Uterus (tissue), 4 donors: ENCODE measurements at places on chromosomes 5 and 9. TPM values are rescaled to one million over a fixed set of nuclear protein-coding genes. Genes with fewer than 3 reads are reported as not detected.
A peak's percentile ranks its signal among the peaks of the same experiment; 100 is the strongest.

DNA sequence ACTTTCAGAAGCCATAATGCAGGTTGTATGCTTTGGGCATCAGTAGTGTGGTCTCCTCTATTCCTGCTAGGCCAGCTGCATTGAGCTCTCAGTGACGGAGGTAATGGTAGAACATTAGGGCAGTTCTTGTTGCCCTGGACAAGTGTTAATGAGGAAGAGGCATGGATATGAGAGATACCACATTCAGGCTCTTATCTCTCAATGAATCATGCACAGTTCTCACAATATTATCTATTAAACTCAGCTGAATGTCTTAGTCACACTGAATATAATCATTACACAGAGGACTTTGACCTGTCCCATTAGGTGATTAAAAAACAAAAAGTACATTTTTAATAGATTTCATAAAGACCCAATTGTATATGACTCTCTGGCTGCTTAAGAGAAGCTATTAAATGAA is 76.6 kb upstream of the SSBP2 start:
- no peak for DNase-seq
- H3K4me3 ChIP-seq: no peak overlapping the region
- H3K27me3 ChIP-seq: no peaks in the 10 kb centered on the region

GRCh38 chr9:93900971-93901861 is 53.9 kb downstream of the BARX1 start:
- H3K4me3 ChIP-seq: no peak overlapping the region
- H3K27ac ChIP-seq: no peak overlapping the region
- no peaks in the 10 kb centered on the region for H3K36me3 ChIP-seq
- H3K4me1 ChIP-seq: no peaks in the 10 kb centered on the region
- no peaks in the 10 kb centered on the region for H3K27me3 ChIP-seq
- DNase-seq: peak; percentile 3

DNA sequence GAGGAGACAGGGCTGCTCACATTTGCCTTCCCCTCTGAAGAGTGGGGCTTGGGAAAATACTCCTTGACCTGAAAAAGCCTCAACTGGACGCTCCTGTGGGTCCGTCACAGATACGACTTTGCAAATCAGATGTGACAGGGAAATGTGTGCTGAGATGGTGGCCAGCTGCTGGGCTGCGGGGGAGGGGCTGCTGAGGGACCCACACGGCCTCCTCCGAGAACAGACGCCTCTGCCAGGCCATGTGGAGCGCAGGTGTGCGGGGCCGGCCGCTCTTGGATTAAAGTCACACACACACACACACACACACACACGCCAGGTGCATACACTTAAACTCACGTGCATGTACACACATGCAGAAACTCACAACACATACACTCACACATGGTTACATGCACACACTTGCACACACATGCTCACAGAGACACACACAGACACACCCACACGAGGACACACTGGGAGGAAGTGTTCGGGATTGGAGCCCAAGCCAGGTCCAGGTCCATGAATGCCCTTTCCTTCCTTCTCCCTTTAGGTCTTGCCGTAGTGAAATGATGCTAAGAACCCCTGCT is 167.4 kb downstream of the GAPVD1 start:
- H3K36me3 ChIP-seq: no peaks in the 10 kb centered on the region
- no peak overlapping the region for H3K4me3 ChIP-seq
- no peaks in the 10 kb centered on the region for H3K4me1 ChIP-seq

DNA sequence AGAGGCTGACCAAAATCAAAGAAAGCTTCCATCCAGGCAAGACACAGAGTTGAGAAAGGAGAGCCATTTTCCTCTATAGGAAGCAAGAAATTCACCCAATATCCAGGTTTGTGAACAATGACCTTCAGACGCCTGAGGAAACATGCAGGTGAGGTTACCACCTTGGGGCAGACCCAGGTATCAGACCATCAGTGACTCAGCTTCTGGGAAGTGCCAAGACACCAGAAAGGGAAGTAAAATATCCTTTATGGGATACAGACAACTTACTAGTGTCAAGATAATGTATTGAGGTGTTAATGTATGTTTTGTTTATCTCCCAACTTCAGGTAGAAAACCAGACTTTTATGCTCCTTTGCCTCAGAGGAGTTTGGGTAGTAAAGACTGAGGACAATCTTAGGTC is 2.2 kb upstream of the DTWD2 start:
- H3K4me3 ChIP-seq: no peak overlapping the region
- H3K36me3 ChIP-seq: no peaks in the 10 kb centered on the region
- no peaks in the 10 kb centered on the region for H3K4me1 ChIP-seq
- H3K27ac ChIP-seq: no peak overlapping the region
- H3K27me3 ChIP-seq: no peaks in the 10 kb centered on the region

- H3K4me1 ChIP-seq: no peaks in the 10 kb centered on the region
- H3K27ac ChIP-seq: no peak overlapping the region
- H3K36me3 ChIP-seq: no peaks in the 10 kb centered on the region
- H3K4me3 ChIP-seq: no peak overlapping the region
- H3K27me3 ChIP-seq: no peaks in the 10 kb centered on the region
- DNase-seq: no peak
Measured at GRCh38 chr5:143033535-143034250, 263.5 kb downstream of the ARHGAP26 start.

DNA sequence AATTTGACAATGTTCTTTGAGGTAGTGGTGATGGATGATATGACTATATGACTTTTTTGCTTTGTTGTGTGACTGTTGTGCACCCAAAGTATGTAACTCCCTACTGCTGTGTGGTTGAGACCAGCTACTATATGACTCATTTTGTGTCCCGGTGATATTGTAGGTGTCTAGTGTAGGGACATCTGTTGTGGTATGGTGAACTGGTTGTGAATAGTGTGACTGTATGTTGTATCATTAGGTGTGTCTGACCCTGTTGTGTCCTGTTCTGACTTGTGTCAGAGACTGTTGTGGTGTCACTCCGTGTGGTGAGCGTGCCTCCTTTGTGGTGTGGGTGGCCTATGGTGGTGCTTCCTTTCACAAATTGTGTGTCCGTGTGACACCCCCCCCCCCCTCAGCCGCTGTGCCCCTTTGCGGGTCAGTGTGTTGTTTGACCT is 11.2 kb upstream of the CXXC5 start:
- no peaks in the 10 kb centered on the region for H3K27me3 ChIP-seq
- H3K4me1 ChIP-seq: no peaks in the 10 kb centered on the region
- DNase-seq: no peak
- H3K27ac ChIP-seq: peak overlapping the region; percentile 82

DNA sequence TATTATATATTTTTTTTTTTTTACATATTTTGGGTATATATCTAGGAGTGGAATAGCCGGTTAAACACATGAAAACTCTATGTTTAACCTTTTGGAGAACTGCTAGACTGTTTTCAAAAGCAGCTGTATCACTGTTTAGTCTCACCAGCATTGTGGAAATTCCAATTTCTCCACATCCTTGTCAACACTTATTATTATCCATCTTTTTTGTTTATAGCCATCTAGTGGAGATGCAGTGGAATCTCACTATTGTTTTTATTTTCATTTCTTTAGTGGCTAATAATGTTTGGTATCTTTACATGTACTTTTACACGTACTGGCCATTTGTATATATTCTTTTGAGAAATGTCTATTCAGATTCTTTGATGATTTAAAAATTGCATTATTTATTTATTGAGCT is 22.7 kb upstream of the CCDC180 start:
- no peaks in the 10 kb centered on the region for H3K4me1 ChIP-seq
- no peak overlapping the region for H3K4me3 ChIP-seq
- H3K36me3 ChIP-seq: no peaks in the 10 kb centered on the region
- no peaks in the 10 kb centered on the region for H3K27me3 ChIP-seq
- H3K27ac ChIP-seq: no peak overlapping the region

GRCh38 chr5:21823076-21823574 is 1030.0 kb downstream of the CDH12 start:
- H3K4me1 ChIP-seq: no peaks in the 10 kb centered on the region
- H3K27me3 ChIP-seq: no peaks in the 10 kb centered on the region
- no peak for DNase-seq
- no peak overlapping the region for H3K27ac ChIP-seq
- no peak overlapping the region for H3K4me3 ChIP-seq

- H3K27ac ChIP-seq: no peak overlapping the region
- no peaks in the 10 kb centered on the region for H3K27me3 ChIP-seq
Measured at GRCh38 chr5:180636403-180637075, 12.9 kb downstream of the FLT4 start.

GRCh38 chr5:132099076-132099748 is 25.6 kb downstream of the CSF2 start:
- DNase-seq: no peak
- H3K4me3 ChIP-seq: no peak overlapping the region
- H3K27me3 ChIP-seq: no peaks in the 10 kb centered on the region
- H3K4me1 ChIP-seq: no peaks in the 10 kb centered on the region
- no peak overlapping the region for H3K27ac ChIP-seq

DNA sequence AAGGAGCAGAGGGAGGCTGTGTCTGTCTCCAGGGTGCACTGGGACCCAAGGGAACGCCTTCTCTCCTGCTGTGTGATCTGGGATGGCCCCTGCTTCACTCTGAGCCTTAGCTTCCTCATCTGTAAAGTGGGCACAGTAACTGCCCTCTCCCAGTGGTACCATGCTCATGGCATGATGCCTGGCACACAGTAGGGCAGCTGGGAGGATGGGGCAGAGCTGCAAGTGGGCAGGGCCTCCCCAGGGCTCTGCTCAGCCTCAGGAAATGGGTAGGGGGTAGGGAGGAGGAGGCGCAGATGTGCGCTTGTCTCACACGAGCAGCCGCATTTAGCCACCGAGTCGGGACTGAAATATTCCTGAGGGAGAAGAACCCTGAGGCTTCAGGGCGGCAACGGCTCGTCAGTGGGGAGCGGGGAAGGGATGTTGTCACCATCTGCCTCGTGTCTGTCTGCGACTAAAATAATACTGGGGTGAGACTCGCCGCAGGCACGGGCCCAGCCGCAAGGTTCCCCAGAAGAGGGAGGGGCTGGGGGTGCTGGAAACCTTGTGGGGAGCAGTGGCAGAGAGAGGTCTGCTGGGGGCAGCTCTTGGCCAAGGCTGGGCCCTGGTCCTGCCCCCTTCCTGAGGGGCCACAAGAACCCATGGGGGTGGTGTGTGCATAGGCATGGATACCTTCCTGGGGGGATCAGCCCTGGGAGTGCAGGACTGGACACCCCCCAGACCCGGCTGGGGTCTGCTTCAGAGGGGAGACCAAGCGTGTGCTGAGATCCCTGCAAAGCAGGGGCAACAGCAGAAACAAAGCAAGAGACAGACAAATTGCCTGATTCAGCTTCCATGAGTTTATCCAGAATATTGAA is 55.2 kb upstream of the PSD2 start:
- no peaks in the 10 kb centered on the region for H3K27me3 ChIP-seq
- DNase-seq: no peak
- no peaks in the 10 kb centered on the region for H3K4me1 ChIP-seq
- H3K27ac ChIP-seq: no peak overlapping the region
- H3K4me3 ChIP-seq: no peak overlapping the region
- no peaks in the 10 kb centered on the region for H3K36me3 ChIP-seq

GRCh38 chr9:112032009-112032408 is 135.4 kb downstream of the UGCG start:
- H3K27me3 ChIP-seq: no peaks in the 10 kb centered on the region
- no peak overlapping the region for H3K27ac ChIP-seq
- H3K36me3 ChIP-seq: no peaks in the 10 kb centered on the region
- no peaks in the 10 kb centered on the region for H3K4me1 ChIP-seq
- H3K4me3 ChIP-seq: no peak overlapping the region
- DNase-seq: no peak

DNA sequence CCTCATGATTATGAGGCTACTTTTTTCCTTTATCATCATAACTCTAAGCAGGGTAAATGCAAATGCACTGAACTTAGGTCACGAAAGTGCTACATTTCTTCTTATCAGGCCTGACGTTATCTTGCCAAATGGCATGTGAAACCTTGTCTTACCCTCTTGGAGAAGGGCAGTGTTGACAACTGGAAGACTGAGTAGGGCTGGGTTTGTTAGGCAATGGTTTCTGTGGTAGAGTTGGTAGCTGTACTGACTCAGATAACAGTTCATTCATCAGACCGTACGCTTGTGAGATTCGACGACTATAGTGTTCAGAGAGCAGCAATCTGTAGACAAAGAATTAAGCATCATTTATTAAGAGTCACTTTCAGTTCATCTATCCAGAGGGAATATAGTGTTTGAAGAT is 127.7 kb downstream of the CPLANE1 start:
- no peaks in the 10 kb centered on the region for H3K27me3 ChIP-seq
- H3K4me3 ChIP-seq: no peak overlapping the region
- H3K36me3 ChIP-seq: no peaks in the 10 kb centered on the region
- DNase-seq: no peak
- no peak overlapping the region for H3K27ac ChIP-seq

GRCh38 chr5:157657516-157657915 is 5.3 kb upstream of the SOX30 start:
- no peak overlapping the region for H3K4me3 ChIP-seq
- no peaks in the 10 kb centered on the region for H3K36me3 ChIP-seq
- H3K27ac ChIP-seq: no peak overlapping the region
- H3K4me1 ChIP-seq: no peaks in the 10 kb centered on the region

GRCh38 chr5:146794326-146795029 is 84.1 kb downstream of the PPP2R2B start:
- DNase-seq: no peak
- H3K27ac ChIP-seq: no peak overlapping the region
- no peaks in the 10 kb centered on the region for H3K27me3 ChIP-seq

GRCh38 chr5:94891972-94892371 is 273.5 kb downstream of the SLF1 start:
- no peaks in the 10 kb centered on the region for H3K4me1 ChIP-seq
- H3K27me3 ChIP-seq: no peaks in the 10 kb centered on the region
- no peak overlapping the region for H3K27ac ChIP-seq
- H3K36me3 ChIP-seq: no peaks in the 10 kb centered on the region
- no peak for DNase-seq
- no peak overlapping the region for H3K4me3 ChIP-seq

- H3K4me1 ChIP-seq: no peaks in the 10 kb centered on the region
- H3K27me3 ChIP-seq: no peaks in the 10 kb centered on the region
- no peak overlapping the region for H3K27ac ChIP-seq
- H3K36me3 ChIP-seq: no peaks in the 10 kb centered on the region
- DNase-seq: no peak
Measured at GRCh38 chr5:130397132-130397531, 492.9 kb downstream of the CHSY3 start.

DNA sequence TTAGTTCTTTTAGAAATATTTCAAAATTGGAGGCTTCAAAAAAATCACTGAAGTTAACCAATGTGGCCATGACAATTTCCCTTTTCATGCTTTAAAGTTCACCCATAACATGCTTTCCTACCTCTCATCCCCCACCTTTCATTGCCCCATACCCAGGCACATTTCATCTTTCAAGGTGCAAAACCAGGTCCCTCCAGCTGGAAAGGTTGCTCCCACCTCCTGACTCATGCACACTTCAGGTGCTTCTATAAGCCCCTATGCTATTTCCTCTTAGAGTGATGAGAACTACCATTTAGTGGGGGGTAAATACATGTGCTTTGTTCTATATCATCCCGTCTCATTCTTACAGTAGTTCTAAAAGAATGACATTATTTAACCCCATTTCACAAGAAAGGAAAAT is 15.4 kb downstream of the FYB1 start:
- no peak overlapping the region for H3K27ac ChIP-seq
- no peaks in the 10 kb centered on the region for H3K4me1 ChIP-seq
- H3K27me3 ChIP-seq: no peaks in the 10 kb centered on the region

GRCh38 chr5:139650689-139651042 is 2.5 kb downstream of the CXXC5 start:
- DNase-seq: no peak
- H3K27ac ChIP-seq: peak overlapping the region; percentile 65
- no peaks in the 10 kb centered on the region for H3K27me3 ChIP-seq
- peaks cover 1% of the 10 kb centered on the region for H3K4me1 ChIP-seq

GRCh38 chr5:122492675-122493074 is 180.6 kb downstream of the SNCAIP start:
- no peaks in the 10 kb centered on the region for H3K4me1 ChIP-seq
- no peak overlapping the region for H3K4me3 ChIP-seq
- no peak for DNase-seq
- H3K27ac ChIP-seq: no peak overlapping the region
- H3K27me3 ChIP-seq: no peaks in the 10 kb centered on the region
- no peaks in the 10 kb centered on the region for H3K36me3 ChIP-seq

The CXXC5 gene
- total RNA-seq: 30.0 TPM

The ASS1 gene
- 156 TPM for total RNA-seq

The RGS14 gene
- total RNA-seq: 12.5 TPM

The TEX10 gene
- 48.0 TPM for total RNA-seq

The FSTL4 gene
- total RNA-seq: 0.41 TPM
